Activated CD8-positive, alpha-beta T cell treated with anti-CD3 and anti-CD28 coated beads, Interleukin-2, amount 10 ng/mL, durations not matched to agents 7 days and 5 days (primary cell): ENCODE measurements at places on chromosomes 16 and 17.

DNA sequence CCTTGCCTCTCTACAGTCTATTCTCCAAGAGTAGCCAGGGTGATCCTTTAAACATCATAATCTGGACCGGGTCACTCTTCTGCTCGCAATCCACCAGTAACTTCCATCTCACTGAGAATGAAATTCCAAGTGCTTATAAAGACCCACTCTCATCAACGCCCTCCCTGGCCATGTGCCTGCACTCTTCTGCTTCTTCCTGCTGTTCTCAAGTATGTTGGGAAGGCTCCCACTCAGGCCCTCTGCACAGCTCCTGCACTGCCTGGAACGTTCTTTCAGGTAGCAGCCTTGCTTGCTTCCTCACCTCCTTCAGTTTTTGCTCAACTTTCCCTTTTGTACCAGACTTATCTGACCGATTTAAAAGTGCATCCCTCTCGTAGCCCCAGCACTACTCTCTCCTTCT lies 44.4 kb downstream of the BRD7 start:
- DNase-seq, result no peak

- DNase-seq, result peak; percentile 26
Observed at GRCh38 chr16:12801511-12802042, 2.1 kb downstream of the CPPED1 start.

DNA sequence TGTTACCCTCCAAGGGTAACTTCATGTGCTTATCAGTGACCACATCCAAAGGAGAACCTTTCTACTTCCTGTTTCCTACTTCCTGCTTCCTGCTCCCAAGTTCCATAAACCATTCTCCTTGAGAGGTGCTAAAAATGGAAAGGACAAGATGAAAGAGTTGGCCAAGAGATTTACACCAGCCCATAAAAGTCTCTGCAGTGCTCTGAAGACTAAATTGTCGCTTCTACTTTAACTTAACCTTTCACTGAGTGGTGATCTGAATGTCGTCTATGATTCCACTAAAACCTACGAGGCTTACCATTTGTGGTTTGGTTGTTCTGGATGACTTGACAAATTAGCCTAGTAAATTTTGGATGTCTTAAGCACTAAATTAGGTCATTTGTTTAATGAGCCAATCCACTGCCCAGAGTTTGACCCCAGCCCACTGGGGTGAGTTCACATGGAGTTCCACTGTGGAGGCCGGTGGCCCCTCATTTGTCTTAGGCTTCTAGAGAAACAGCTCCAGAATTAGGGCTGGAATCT lies 333.1 kb downstream of the FOXL1 start:
- no peak for DNase-seq

GRCh38 chr17:75069783-75070182 lies 18.0 kb upstream of the SLC16A5 start:
- no peak for DNase-seq

DNA sequence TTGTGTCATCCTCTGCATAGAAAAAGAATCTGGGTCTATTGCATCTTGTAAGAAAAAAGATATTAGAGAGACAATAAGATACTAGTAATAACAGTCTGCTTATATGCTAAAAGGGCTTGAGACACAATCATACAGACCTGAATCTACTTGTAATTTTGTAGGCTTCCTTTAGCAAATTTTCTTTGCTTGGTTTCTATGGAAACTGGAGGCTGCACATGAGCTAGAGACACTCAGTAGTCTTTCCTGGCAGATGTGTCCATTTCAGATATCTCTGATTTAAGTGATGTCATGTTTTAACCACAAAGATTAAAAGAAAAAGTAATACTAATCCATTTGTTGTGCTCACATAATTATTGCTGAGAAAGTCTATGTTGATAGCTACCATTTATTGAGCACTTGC lies 123.9 kb upstream of the GNAO1 start:
- DNase-seq, result no peak

GRCh38 chr16:70163596-70163995 lies 10.0 kb upstream of the CLEC18C start:
- DNase-seq, result no peak

DNA sequence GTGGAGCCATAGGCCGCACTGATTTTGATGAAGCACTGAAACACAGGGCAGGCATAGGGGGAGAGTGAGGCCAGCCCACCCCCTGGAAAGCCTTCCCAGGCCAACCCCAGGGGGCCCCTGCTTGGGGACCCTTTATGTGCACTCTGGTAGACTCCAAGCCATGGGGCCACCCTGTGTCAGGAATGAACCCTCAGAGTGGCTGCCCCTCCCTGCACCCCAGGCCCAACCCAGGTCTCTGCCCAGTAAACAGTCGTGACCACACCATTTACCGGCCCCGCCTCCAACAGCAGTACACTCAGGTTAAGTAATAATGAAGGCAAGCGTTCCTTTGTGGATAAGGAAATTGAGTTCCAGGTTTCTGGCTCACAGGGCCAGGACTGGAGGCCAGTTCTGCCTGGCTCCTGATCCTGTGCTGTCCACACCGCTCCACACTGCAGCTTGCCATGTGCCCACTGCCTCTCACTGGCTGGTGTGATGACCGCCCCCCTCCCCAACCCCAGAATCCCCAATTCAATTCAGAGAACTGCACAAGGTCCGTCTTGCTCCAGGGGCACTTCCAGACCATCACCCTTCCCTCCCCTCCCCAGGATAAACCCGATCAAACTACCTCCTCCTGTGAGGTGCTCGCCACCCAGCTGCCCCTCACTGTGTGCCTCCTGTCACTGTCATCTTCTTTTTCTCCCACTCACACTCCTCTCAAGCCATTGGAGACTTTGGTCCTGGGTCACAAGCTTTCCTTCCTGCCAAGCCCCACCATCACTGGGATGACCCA lies 13.6 kb downstream of the PIMREG start:
- no peak for DNase-seq

- peak; percentile 61 for DNase-seq
Observed at GRCh38 chr16:4371357-4372000, at the start of gene VASN. Gene VASN, plus strand, starts transcription at chr16:4371848. Its CDS starts 9,030 bp downstream, at chr16:4380878.

GRCh38 chr17:4436381-4436780 lies 2.6 kb downstream of the SPNS3 start:
- peak; percentile 53 for DNase-seq

GRCh38 chr16:16007743-16008111 lies 58.3 kb downstream of the ABCC1 start:
- DNase-seq, result no peak

- DNase-seq, result no peak
Observed at GRCh38 chr16:8686031-8686621, 11.7 kb downstream of the ABAT start.

DNA sequence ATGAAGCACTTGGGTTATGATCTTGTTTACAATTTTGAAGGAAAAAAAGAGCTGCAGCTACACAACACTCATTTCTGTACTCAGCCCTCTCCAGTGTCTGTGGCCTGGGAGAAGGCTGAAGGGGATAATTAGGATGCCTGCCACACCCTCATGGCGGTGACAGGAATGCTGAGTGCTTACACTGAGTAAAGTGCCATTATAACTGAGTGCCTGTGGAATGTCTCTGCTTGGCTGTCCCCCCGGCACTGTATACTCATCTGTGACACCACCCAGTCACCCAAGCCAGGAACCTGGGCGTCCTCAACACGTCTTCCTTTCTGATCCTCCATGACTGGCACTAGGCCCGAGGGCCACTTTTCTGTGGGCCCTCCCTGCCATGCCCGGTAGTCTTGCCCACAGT lies 3.5 kb upstream of the MRPL38 start:
- no peak for DNase-seq

DNA sequence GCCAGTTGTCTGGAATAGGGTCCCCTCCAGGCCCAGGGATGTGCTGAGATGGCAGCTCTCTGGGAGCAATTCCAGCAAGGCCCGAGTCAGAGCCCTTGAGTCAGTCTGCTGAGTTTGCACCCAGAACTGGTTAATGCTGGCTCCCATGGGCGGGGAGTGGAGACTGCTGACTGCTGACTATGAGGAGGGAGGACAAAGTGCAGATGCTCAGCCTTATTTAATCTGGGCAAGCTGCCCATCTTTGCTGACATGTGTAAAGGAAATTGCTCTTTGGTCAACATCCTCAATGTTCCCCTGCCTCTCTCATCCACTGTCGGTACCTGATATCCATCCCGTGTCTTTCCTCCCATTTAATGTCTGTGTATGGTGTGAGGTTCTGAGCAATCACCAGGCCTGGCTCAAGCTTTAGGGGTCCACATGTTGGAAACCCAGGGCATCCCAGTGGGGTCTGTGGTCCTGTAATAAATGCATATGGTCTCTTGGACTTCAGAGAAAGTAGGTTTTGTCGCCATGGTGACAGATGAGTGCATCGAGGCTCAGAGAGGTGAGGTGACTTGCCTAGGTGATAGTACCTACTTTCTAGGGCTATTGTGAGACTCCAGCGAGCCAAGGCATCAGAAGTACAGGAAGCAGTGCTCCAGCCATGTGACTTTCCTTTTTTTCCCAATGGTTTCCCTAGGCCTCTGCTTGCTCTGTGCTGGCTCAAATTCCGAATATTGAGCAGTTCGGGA lies 20.0 kb upstream of the RNF135 start:
- DNase-seq, result no peak

DNA sequence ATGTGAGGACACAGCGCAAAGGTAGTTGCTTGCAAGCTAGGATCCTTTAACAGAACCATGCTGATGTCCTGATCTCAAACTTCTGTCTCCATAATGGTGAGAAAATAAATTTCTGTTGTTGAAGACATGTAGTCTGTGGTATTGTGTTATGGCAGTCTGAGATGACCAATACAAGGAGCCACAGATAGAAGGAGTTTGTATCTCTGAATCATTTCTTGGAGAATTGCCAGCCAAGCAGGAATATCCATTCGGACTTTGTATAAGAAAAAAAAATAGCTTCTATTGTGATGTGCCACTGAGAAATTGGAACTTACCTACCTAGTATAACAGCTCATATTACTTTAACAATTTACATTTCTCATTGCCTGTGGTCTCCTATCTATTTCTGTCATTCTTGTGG lies 447.6 kb upstream of the CA10 start:
- DNase-seq, result no peak

GRCh38 chr17:17510456-17511292 lies 14.5 kb upstream of the RASD1 start:
- no peak for DNase-seq

DNA sequence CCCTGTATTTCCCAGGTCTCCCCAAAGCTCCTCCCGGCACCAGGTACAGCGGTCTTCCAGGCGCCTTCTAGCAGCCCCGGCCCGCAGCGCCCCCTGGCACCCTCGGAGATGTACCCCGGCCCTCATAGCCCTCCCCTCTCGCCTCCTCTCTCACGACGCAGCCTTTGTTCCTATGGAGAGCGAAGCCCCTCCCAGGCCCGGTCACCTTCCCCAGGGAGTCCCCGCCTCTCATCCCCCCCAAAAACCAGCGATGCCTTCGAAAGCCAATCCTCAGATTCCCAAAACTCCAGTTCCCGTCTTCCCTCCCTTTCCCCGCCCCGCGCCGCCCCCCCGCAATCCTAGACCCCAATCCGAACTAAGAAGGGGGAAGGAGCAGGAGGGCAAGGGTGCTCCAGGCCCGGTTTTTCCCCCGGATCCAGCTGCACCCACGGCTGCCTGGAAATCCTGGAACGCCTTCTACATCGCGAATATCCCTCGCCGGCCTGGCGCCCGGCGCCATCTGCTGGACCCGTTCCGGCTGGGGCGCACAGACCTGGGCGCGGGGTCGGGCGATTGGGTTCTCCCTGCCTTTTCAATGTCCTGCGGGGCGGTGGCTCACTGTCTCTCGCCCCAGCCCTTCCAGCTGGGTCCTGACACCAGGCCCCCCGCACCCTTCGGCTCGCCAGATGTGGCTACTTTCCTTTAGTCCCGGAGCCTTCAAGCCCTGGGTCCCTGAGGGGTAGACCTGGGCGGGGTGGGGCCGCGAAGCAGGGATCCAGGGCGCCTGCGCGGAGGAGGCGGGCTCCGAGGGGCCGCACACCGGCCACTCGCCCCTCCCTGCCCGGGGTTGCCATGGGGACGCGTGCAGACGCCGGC lies at the start of gene DNAH2:
DNAH2 (plus strand) TSS at position 844 of the 855 bp plus-strand sequence. CDS start 1,991 bp downstream, outside the sequence.
- peak; percentile 76 for DNase-seq

DNA sequence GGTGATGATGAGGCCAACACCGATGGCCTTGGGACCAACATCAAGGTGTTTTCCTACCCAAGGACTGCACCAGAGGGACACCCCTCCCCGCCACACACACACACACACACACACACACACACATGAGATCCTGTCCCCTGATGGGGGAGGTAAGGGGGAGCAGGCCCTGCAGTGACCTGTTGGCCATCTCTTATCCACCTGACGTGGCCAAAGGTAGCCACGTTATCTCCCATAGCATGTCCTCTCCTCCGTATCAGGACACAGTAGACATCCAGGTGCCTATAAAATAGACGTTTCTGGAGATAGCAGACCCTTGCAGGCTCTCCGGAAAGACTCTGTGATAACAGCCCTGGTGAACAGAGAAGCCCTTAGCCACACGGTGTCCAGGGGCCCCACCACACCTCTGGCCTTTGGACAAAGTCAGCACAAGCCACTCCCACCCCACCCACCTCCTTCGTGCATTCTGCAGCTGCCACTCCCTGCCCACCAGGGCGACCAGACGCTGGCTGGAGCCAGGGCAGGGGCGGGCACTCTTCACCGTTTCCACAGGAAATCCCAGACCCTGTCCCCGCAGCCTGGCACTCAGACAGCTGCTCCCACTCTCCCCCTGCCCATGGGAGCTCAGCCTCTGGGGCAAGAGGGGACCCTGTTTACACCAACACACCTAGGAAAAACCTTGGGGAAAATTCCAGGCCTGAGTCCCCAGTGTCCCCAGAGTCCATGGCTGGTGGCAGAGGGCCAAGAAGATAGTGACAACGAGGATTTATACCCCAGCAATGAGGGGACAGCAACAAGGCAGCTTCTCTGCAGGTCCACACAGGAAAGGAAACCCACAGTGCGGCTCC lies 15.4 kb upstream of the ENPP7 start:
- no peak for DNase-seq

DNA sequence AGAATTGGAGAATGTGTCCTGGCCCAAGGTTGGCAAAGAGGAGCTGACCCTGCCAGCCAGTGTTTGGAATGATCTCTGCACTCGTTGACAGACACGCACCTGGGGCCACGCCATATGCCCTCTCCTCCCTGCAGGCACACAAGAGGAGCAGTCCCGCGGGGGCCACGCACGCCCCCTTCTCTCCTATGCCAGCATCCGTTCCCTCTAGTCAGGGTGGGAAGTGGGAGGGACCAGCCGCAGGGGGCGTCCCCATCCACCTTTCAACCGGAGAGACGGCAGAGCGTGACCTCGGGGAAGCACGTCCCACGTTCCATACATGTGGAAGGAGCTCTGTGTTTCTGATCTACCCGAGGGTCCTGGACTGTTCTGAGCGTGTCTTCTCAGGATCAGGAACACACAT lies 86.9 kb upstream of the ZNF750 start:
- no peak for DNase-seq
